ENCODE measurements at places on chromosomes 12 and 14.

DNA sequence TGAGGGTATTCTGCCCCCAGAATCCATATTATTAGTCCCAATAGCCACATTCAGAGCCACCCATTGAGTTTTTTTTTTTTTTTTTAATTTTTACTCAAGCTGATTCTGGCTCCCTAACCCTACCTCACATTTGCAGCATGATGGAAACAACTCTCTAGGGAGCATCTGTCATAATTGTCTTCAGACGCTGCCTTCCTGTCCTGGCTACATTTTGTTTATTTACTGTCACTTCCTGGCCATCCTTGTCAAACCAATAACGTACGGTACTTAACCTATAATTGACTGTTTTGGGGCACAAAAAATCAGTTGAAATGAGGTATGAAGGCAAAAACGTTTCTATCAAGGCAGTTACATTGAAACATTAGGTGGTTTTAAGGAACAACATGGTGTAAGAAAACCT is 2.1 kb downstream of the GLIPR1 start:
- H3K36me3 ChIP-seq, result no peaks in the 10 kb centered on the region
- H3K4me3 ChIP-seq, result no peak overlapping the region
- H3K27ac ChIP-seq, result peak overlapping the region; percentile 80

DNA sequence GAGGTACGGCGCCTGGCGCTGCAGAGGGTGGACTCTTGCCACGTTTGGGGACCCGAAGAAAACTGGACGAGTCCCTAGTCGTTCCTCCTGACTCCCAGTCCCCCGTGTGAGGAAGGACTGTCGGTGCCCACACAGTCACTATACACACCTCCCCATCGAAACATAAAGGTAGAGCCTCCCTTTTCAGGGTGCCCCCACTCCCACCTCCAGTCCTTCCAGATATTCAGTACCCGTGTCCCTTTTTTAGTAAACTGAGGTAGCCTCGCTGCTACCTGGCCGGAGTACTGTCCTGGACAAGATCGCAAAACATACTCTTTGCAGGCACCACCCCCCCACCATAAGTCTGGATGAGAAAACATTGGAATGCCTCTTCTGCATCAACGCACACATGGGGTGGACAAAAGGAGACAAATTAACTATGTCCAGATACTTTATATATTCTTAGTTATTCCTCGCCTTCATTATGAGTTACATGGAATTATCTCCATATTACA is 610 bp upstream of the KMT2D start:
- H3K4me3 ChIP-seq, result peak overlapping the region; percentile 93
- H3K36me3 ChIP-seq, result no peaks in the 10 kb centered on the region
- peak overlapping the region; percentile 94 for H3K27ac ChIP-seq
- H3K4me1 ChIP-seq, result peaks cover 12% of the 10 kb centered on the region
- DNase-seq, result no peak

GRCh38 chr14:106635569-106635968 is 1109.2 kb downstream of the TMEM121 start:
- no peak overlapping the region for H3K4me3 ChIP-seq
- no peak for DNase-seq
- no peaks in the 10 kb centered on the region for H3K36me3 ChIP-seq
- H3K27me3 ChIP-seq, result no peaks in the 10 kb centered on the region
- no peaks in the 10 kb centered on the region for H3K4me1 ChIP-seq
- no peak overlapping the region for H3K27ac ChIP-seq

DNA sequence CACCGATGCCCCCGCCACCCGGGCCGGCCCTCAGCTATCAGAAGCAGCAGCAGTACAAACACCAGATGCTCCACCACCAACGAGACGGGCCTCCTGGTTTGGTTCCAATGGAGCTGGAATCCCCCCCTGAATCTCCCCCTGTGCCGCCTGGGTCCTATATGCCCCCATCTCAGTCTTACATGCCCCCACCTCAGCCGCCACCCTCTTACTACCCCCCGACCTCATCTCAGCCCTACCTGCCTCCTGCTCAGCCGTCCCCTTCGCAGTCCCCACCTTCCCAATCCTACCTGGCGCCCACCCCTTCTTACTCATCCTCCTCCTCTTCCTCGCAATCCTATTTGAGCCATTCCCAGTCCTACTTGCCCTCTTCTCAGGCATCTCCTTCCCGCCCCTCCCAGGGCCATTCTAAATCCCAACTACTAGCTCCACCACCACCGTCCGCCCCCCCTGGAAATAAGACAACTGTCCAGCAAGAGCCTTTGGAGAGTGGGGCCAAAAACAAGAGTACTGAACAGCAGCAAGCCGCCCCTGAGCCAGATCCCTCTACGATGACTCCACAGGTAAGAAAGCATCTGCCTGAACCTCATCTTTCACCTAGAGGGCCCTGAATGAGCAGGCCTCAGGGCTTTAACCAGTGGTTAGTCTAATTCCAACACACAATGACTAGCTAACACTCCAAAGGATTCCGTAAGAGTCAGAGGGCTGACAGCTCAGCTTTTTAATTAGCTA is 851 bp downstream of the YLPM1 start:
- DNase-seq, result peak; percentile 17
- no peaks in the 10 kb centered on the region for H3K36me3 ChIP-seq
- H3K27me3 ChIP-seq, result no peaks in the 10 kb centered on the region
- H3K27ac ChIP-seq, result peak overlapping the region; percentile 83

DNA sequence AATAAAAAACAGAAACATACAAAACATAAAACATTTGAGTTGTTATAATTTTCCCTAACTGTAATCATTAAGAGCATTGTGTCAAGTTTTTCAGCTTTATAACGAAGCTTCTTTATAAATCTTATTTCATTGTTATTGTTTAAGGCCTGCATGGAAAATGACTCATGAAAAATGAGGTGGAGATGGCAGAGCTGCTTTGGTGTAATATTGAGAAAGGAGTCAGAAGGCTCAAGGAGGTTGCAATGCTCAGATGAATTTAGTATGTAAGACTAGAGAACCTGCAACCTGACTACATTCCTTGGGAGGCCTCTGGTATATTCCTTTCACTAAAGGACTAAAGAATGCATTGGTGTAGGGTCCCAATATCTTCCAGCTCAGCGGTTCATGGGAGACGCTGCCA is 61.5 kb downstream of the TMEM30B start:
- no peak overlapping the region for H3K27ac ChIP-seq
- no peaks in the 10 kb centered on the region for H3K36me3 ChIP-seq
- no peaks in the 10 kb centered on the region for H3K4me1 ChIP-seq

DNA sequence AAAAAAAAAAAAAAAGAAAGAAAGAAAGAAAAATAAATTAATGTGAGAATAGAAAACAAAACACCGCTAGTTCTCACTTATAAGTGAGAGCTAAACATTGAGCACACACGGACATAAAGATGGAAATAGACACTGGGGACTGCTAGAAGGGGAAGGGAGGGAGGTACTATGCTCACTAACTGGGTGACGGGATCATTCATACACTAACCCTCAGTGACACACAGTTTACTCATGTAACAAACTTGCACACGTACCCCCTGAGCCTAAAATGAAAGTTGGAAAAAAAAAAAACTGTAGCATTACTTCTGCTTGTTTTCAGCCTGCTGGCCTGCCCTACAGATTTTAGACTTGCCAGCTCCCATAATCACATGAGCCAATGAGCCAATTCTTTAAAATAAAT is 10.5 kb upstream of the PRMT5 start:
- H3K4me3 ChIP-seq, result no peak overlapping the region
- no peak for DNase-seq
- no peaks in the 10 kb centered on the region for H3K4me1 ChIP-seq
- no peaks in the 10 kb centered on the region for H3K36me3 ChIP-seq
- no peaks in the 10 kb centered on the region for H3K27me3 ChIP-seq

DNA sequence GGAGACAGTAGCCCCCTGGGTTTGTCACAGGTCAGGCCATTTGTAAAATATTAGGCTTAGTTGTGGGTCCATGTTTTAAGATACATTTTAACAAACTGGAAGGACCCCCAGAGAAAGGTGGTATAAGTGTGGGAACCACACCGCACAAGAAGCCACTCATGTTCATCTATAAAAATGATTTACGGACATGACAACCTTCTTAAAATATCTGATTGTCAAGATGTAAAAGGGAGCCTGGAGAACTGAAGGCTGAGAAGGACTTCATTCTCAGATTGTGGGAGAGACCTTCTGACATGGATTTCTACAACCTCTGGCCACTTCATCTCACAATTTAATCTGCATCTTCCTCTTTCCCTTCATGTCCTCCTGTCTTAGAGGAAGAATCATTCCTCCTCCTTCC is 102.4 kb downstream of the VCPKMT start:
- H3K27me3 ChIP-seq, result no peaks in the 10 kb centered on the region
- no peaks in the 10 kb centered on the region for H3K4me1 ChIP-seq
- no peak overlapping the region for H3K4me3 ChIP-seq

- no peak overlapping the region for H3K4me3 ChIP-seq
- no peak for DNase-seq
- H3K36me3 ChIP-seq, result no peaks in the 10 kb centered on the region
- H3K27ac ChIP-seq, result no peak overlapping the region
These were observed 232.9 kb downstream of the CHST11 start for GRCh38 chr12:104689635-104690034.

- H3K27ac ChIP-seq, result no peak overlapping the region
- no peak for DNase-seq
- no peaks in the 10 kb centered on the region for H3K36me3 ChIP-seq
- no peaks in the 10 kb centered on the region for H3K27me3 ChIP-seq
- peaks cover 4% of the 10 kb centered on the region for H3K4me1 ChIP-seq
- no peak overlapping the region for H3K4me3 ChIP-seq
These were observed 55.1 kb downstream of the ANO6 start for GRCh38 chr12:45270951-45271350.

- H3K27ac ChIP-seq, result no peak overlapping the region
- H3K4me1 ChIP-seq, result no peaks in the 10 kb centered on the region
- no peak overlapping the region for H3K4me3 ChIP-seq
- no peak for DNase-seq
These were observed 84.4 kb downstream of the GALC start for GRCh38 chr14:87908550-87908949.

Data from uterus (tissue), 4 donors.